G401 (cell line): ENCODE measurements at places on chromosomes 2 and 18.

- DNase-seq, result no peak
Measured at GRCh38 chr18:8478968-8479370, 130.3 kb upstream of the RAB12 start.

DNA sequence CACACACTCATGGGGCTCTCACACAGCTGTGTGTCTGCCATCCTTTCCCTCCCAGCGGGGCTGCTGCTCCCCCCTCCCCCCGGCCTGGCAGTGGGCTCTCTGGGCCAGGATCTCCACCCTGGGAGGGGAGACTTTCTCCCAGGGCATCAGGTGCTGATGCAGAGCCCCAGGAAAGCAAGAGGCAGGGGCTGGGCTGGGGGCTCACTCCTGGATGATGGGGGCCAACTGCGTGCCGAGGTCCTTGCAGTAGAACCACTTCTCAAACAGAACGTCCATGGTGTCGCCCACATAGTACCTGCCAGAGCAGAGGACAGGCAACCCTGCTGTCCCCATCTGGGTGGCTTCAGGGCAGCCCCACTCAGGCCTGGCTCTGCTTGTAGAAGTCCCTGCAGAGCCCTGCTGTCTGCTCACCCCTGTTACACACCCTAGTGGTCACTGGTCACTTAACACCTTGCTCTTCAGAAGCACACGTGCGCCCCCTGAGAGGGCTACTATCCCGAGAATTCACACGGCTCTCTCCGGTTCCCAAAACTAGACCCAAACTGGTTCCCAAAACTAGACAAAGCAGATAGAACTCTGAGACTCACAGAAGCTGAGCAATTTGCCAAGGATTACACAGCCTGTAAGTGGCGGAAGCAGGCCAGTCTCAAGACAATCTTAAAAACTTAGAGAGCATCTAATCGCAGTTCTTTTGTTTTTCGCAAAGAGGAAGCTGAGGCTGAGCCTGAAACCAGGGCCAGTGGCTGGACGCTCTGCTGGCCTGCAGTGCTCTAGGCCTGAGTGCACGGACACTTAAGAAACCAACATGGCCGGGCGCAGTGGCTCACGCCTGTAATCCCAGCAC lies 6.6 kb upstream of the OXER1 start:
- peak; percentile 49 for DNase-seq

- DNase-seq, result no peak
Measured at GRCh38 chr2:85550486-85550885, 10.8 kb downstream of the GGCX start.

DNA sequence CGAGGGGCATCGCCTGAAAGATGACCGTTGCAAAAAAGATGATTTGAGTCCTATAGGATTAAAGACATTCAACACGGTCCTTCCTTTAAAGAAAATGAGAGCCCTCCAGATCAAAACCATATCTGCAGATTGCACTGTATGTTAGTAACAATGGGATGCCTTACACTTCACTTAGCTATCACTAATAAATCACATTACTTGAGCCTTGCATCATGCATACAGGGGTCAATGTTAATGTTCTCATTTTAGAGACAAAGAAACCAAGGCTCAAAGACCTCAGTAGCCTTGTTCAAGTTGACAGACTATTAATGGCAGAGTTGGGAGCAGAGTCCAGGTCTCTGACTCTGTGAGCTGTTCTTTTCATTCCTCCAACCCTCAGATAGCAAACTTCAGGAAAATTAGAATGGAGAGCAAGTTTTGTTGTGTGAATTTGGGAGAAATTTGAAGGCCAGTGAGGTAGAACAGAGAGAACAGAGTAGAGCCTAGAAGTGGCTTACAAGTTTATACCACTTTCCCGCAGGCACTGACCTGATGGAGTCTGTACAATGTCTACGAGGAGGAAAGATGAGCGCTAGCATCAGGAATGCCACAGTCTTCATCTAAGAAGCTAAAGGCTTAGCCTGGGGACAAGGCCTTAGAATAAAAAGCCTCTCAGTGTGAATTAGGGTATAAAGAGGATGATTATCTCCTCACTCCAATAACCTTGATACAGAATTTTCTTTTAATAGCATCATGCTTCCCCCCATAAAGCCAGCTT lies 48.3 kb downstream of the TRIB2 start:
- DNase-seq, result no peak

GRCh38 chr2:143255086-143255485 lies 125.9 kb downstream of the ARHGAP15 start:
- no peak for DNase-seq

- no peak for DNase-seq
Measured at GRCh38 chr2:181334158-181334826, 122.9 kb upstream of the ITGA4 start.

GRCh38 chr18:79400591-79401381 lies 5.1 kb downstream of the NFATC1 start:
- DNase-seq, result no peak

- no peak for DNase-seq
Measured at GRCh38 chr2:59266453-59266852, 1025.3 kb upstream of the FANCL start.

- DNase-seq, result no peak
Measured at GRCh38 chr18:62486290-62486964, 36.4 kb upstream of the ZCCHC2 start.

- DNase-seq, result no peak
Measured at GRCh38 chr2:70089983-70090525, 2.8 kb downstream of the PCBP1 start.

DNA sequence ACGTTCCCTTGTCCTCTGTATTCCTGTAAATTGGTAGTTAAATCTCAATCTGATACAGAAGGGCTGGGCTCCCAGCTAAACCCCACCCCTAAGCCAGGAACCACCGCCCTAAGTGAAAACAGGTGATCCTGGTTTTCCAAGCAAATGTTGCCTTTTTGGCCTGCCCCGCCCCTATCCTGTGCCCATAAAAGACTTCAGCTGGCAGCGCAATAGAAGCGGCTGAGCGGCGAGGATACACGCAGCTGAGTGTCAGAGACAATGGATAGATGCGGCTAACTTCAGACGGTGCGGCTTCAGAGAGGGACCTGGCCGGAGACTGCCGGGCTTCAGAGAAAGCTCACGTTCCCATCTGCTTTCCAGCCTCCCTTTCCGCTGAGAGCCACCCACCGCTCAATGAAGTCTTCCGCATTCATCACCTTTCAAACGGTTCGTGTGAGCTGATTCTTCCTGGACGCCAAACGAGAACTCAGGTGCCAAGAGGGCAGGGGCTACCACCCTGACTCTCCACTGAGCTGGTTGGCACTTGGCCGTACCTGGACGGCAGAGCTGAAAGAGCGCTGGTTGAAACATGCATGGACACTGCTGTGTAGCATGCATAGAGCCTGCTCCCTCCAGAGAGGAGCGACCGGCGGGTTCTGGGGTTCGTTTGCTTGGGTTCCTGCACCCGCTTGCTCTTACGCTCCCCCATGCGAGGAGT lies 49.5 kb upstream of the POLE4 start:
- DNase-seq, result no peak

GRCh38 chr18:10378688-10379420 lies 75.6 kb upstream of the APCDD1 start:
- no peak for DNase-seq

DNA sequence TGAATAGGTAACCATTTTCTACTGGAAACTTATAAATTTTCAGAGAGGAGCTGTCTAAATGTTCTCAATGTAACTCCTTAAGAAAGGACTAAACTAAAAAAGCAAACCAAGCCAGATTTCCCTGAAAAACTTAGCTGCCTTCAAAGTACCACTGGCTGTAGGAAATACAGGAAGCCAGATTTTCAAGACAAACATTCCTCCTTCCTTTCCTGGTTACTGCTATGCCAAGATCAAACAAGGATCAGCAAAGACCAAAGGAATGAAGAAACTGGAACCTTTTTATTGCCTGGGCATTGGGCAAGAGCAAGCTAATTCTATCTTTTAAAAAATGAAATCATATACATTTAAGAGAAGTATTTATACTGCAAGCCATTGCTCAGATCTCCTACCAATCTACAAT lies 212.7 kb downstream of the DYM start:
- no peak for DNase-seq

- no peak for DNase-seq
Measured at GRCh38 chr2:69742322-69742952, 503 bp downstream of the ANXA4 start.

- DNase-seq, result peak; percentile 17
Measured at GRCh38 chr2:74261204-74261864, 62.9 kb downstream of the MTHFD2 start.

GRCh38 chr2:195508139-195508455 lies 148.9 kb upstream of the SLC39A10 start:
- DNase-seq, result no peak

- no peak for DNase-seq
Measured at GRCh38 chr2:232228971-232229894, 149.3 kb upstream of the ALPP start.

- DNase-seq, result no peak
Measured at GRCh38 chr2:233076749-233077148, 16.6 kb downstream of the INPP5D start.

GRCh38 chr18:52903857-52904256 lies 563.9 kb downstream of the DCC start:
- peak; percentile 60 for DNase-seq

GRCh38 chr2:120499784-120500495 lies 154.0 kb downstream of the INHBB start:
- DNase-seq, result no peak

DNA sequence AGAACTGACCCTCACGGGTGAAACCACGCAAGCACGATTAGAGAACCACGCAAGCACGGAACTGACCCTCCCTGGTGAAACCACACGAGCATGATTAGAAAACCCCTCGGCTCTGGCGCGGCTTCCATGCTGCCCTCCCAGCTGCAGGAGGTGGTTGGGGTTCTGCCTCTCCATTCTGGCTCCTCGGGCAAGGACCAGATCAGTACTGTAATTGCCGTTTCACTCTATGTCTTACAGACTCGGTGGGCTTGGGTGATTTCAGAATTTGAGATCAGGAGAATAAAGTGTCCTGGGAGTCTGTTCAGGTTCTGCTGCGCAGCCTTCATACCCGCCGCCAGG lies 58.3 kb upstream of the KCNG2 start:
- DNase-seq, result no peak

- DNase-seq, result no peak
Measured at GRCh38 chr2:128169497-128169896, 78.5 kb downstream of the UGGT1 start.

DNA sequence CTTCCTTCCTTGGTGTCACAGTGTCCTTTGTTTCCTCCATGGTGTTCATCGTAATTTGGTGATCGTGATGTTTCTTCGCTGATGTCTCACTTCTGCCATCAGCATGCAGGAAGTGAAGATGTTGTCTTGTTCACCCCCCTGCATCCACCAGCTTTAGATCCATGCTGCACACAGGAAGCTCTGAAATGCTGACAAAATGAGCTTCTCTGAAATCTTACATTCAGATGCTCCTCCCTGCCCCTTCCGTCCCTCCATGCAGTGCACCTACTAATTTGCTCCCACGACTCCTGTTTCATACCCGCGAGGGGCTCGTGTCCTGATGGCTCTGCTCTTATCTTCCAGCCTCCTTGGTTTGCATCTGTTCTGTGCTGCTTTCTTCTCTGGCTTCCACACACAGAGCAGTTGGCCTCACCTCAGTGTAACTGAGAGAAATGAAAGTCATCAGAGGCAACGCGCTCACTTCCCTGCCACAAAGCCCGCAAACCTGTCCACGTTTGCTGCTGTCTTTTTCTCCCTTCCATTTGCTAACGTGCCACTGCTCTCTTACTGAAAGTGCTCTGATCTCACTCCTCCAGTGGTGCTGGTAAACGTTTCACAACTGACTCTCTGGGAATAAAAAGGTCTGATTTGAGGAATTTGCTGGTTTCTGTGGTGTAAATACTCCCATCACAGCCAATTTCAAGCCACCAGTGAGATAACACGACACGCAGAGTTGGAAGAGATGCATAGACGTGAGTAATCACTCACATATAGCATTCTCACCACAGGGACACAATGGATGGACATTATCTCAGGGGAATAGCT lies 41.0 kb upstream of the MGAT4A start:
- DNase-seq, result peak; percentile 70
